ENCODE measurements at places on chromosomes 5 and 9.
A peak's percentile ranks its signal among the peaks of the same experiment; 100 is the strongest.

- H3K4me3 ChIP-seq: no peak overlapping the region
- H3K36me3 ChIP-seq: no peaks in the 10 kb centered on the region
- no peak for DNase-seq
- H3K4me1 ChIP-seq: peaks cover 14% of the 10 kb centered on the region
- no peaks in the 10 kb centered on the region for H3K27me3 ChIP-seq
These were observed 574.7 kb upstream of the MEF2C start for GRCh38 chr5:89457411-89458331.

GRCh38 chr5:5421149-5421960 is 1.1 kb upstream of the ICE1 start:
- H3K27me3 ChIP-seq: no peaks in the 10 kb centered on the region
- H3K36me3 ChIP-seq: no peaks in the 10 kb centered on the region
- H3K27ac ChIP-seq: peak overlapping the region; percentile 97
- peaks cover 29% of the 10 kb centered on the region for H3K4me1 ChIP-seq
- no peak for DNase-seq
- H3K4me3 ChIP-seq: peak overlapping the region; percentile 98

GRCh38 chr9:91065231-91066041 is 263.8 kb downstream of the SYK start:
- DNase-seq: no peak
- H3K4me3 ChIP-seq: no peak overlapping the region
- no peaks in the 10 kb centered on the region for H3K36me3 ChIP-seq
- peaks cover 11% of the 10 kb centered on the region for H3K4me1 ChIP-seq

- no peak overlapping the region for H3K4me3 ChIP-seq
- H3K27me3 ChIP-seq: no peaks in the 10 kb centered on the region
- no peaks in the 10 kb centered on the region for H3K4me1 ChIP-seq
- no peak overlapping the region for H3K27ac ChIP-seq
- no peak for DNase-seq
These were observed 47.8 kb downstream of the SVEP1 start for GRCh38 chr9:110531776-110532175.

DNA sequence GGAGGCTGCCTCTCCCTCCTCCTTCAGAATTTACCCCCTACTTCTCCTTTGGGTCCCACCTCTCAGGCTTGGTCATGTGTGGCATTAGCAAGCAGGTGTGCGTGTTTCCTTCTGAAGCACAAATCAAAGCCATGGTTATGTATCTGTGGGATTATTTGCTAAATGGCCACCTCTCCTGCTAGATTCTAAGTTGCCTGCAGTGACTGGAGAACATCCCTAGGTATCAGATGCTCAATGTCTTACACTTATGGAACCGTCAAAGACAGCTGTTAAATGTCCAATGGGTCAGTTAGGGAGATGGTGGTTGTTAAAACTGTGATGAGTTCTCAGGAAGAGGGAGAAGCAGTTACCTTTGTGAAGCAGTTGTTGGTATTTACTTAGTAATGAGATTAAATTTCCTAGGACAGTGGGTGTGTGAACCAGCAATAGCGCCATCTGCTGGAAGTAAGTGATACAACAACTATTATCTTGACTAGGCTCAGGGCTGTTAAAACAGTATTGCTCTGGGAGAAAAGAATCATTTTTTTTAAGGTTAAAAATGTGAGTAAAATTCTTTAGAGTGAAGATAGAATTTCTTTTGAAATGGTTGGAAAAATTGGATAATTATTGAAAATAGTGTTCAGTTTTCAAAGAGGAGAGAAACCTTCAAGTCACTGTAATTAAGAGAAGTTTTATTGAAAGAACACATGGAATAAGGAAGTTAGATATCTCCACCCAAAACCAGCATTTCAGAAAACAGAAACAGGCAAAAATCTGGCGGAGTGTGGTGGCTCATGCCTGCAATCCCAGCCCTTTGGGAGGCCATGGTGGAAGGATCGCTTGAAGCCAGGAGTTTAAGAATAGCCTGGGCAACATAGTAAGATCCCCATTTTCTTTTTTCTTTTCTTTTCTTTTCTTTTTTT is 71.3 kb downstream of the TMC1 start:
- H3K36me3 ChIP-seq: no peaks in the 10 kb centered on the region
- peaks cover 13% of the 10 kb centered on the region for H3K4me1 ChIP-seq
- H3K4me3 ChIP-seq: no peak overlapping the region
- H3K27ac ChIP-seq: no peak overlapping the region
- no peak for DNase-seq
- no peaks in the 10 kb centered on the region for H3K27me3 ChIP-seq

DNA sequence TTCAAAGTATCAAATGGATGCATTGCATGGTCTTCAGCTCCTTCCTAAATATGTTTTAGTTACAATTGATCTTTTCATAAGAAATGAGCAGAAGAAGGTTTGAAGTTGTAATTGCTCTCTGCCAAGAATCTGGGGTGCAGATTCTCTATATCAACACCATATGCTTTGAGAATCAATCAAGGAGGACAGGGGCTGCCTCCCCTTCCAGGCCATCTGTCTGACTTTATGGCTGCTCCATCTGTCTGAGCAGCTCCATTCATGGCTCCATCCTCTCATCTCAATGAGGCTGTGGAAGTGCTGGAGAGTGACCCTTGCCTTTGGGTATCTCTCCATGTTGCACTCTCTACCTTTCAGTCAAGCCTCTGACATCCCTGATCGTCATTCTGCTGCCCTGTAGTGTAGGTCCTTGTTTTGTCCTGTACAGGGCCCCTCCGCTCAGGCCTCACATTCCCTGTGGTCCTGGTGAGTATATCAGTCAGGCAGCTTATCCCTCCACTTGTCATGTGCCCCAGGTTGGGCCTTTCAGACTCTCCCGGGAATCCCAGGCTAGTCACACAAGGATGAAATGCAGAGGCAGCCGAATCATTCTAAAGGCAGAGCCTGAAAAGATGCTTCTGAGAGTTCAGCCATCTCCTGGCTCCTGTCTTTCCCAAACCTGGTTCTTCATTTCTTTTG is 14.0 kb upstream of the SV2C start:
- H3K27me3 ChIP-seq: peaks cover 3% of the 10 kb centered on the region
- no peak for DNase-seq
- H3K4me3 ChIP-seq: no peak overlapping the region

- no peaks in the 10 kb centered on the region for H3K36me3 ChIP-seq
- DNase-seq: no peak
- H3K4me1 ChIP-seq: no peaks in the 10 kb centered on the region
These were observed 272.9 kb downstream of the TMEM38B start for GRCh38 chr9:105967248-105967647.

GRCh38 chr9:136494531-136495215 is 11.8 kb upstream of the SEC16A start:
- H3K4me1 ChIP-seq: no peaks in the 10 kb centered on the region
- no peak overlapping the region for H3K27ac ChIP-seq
- no peak overlapping the region for H3K4me3 ChIP-seq
- no peak for DNase-seq
- peaks cover 27% of the 10 kb centered on the region for H3K36me3 ChIP-seq

DNA sequence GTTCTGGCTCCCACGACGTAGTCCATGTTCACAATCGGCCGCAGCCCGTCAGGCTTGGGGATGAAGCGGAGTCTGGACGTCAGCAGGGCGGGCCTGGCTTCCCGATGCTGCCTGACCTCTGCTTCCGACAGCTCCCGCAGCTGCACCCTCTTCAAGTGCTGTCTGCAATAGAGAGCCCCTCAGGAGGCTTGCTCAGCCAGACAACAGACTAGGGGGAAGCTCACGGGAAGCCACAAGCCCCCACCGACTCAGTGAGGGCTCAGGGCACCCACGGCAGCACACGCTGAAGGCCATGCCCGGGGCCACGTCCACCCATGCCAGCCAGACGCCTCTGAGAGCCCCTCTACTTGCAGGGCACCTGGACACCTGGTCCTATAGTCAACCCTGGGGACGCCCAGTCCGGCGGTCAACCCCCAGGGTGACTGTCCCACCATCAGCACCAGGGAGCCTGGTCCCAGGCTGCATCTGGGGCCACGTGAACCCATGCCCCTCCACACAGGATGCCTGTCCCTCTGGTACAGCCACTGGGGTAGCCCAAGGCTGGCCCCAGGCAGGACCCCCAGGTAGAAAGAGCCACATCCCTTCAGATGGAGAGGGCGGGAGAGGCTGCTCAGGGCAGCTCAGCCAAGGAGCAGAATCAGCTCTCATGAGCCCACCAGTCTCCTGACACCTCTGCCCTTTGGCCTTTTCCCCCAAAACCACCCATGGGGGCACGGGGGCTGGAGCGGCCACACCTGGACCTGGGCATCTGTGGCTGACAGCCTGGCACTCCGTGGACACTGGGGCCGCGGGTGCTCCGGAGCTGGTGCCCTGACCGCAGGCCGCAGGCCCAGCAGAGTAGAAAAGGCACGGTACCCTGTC is 14.5 kb downstream of the TERT start:
- no peaks in the 10 kb centered on the region for H3K36me3 ChIP-seq
- H3K27ac ChIP-seq: no peak overlapping the region

GRCh38 chr9:15501179-15501578 is 9.6 kb downstream of the PSIP1 start:
- no peaks in the 10 kb centered on the region for H3K4me1 ChIP-seq
- H3K27ac ChIP-seq: no peak overlapping the region
- no peak for DNase-seq
- H3K27me3 ChIP-seq: no peaks in the 10 kb centered on the region
- no peak overlapping the region for H3K4me3 ChIP-seq
- H3K36me3 ChIP-seq: no peaks in the 10 kb centered on the region

- H3K4me1 ChIP-seq: no peaks in the 10 kb centered on the region
- H3K4me3 ChIP-seq: no peak overlapping the region
- DNase-seq: no peak
- H3K36me3 ChIP-seq: no peaks in the 10 kb centered on the region
- no peak overlapping the region for H3K27ac ChIP-seq
- no peaks in the 10 kb centered on the region for H3K27me3 ChIP-seq
These were observed 284.8 kb downstream of the PDE4D start for GRCh38 chr5:59608745-59609144.

DNA sequence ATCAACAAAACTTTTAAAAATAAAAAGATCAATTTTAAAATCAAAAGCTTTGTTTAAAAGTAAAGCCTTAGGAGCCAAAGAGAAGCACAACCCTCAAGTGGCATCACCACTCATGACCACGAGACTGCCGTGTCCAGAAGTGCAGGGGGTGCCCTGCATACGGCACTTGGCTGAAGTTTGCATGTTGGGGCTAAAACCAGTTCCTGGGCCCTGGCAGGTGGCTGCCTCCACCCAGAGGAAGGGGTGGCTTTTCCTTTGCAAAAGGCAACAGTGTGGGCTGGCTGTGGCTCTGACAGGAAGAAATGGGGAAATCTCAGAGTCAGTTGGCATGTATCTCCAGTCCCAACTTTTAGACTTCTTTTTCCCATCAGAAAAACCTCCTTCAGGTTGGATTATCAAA is 15.3 kb downstream of the TRMO start:
- no peak for DNase-seq
- H3K4me1 ChIP-seq: no peaks in the 10 kb centered on the region

GRCh38 chr5:154442801-154443200 is 3.0 kb upstream of the SAP30L start:
- peaks cover 45% of the 10 kb centered on the region for H3K4me1 ChIP-seq
- no peak for DNase-seq
- peaks cover 5% of the 10 kb centered on the region for H3K36me3 ChIP-seq

DNA sequence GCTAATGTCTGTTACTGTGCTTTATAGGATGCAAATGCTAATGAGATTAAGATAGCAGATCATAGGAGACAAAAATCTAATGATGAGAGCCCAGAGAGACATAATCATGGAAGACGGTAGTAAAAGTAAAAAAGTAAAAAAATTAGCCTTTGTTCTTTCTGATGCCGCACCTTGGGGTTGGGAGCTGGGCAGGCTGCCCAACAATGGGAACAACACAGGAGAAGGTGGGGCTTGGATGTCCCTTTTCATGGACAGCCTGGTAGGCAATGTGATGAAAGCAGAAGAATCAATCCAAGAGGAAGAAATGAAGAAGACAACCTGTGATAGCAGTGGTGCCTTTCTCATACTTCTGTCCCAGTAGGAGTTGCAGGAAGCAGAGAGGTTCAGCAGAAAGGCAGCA is 57.2 kb downstream of the RAB14 start:
- H3K4me1 ChIP-seq: no peaks in the 10 kb centered on the region
- H3K36me3 ChIP-seq: peaks cover 3% of the 10 kb centered on the region
- H3K27ac ChIP-seq: no peak overlapping the region
- H3K27me3 ChIP-seq: no peaks in the 10 kb centered on the region
- DNase-seq: no peak
- H3K4me3 ChIP-seq: no peak overlapping the region

Data from esophagus squamous epithelium (tissue), 5 donors.